COLO829 (cell line): ENCODE measurements at places on chromosomes 5 and 9.

DNA sequence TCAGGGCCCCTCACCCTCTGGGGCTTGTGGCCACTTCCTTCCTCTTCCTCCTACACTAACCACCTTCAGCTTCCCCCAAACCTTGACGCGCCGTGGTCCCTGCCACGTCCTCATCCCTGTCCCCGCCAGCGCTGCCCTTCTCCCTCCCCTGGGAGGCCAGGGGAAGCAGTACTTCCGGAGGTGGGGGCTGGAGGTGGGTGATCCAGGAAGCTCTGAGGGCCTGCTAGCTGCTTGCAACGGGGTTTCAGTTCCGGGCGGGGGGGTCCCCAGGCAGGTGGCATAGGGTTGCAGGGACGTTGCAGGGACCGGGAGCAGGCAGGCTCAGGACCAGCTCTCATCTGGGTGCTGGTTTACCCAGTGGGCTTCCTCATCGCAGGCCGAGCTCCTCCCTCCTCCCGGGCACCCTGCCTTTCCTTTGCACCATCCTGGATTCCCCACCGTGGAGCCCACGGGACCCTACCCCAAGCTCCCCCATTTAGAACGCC, 70.0 kb downstream of the RXRA start:
- DNase-seq = no peak

DNA sequence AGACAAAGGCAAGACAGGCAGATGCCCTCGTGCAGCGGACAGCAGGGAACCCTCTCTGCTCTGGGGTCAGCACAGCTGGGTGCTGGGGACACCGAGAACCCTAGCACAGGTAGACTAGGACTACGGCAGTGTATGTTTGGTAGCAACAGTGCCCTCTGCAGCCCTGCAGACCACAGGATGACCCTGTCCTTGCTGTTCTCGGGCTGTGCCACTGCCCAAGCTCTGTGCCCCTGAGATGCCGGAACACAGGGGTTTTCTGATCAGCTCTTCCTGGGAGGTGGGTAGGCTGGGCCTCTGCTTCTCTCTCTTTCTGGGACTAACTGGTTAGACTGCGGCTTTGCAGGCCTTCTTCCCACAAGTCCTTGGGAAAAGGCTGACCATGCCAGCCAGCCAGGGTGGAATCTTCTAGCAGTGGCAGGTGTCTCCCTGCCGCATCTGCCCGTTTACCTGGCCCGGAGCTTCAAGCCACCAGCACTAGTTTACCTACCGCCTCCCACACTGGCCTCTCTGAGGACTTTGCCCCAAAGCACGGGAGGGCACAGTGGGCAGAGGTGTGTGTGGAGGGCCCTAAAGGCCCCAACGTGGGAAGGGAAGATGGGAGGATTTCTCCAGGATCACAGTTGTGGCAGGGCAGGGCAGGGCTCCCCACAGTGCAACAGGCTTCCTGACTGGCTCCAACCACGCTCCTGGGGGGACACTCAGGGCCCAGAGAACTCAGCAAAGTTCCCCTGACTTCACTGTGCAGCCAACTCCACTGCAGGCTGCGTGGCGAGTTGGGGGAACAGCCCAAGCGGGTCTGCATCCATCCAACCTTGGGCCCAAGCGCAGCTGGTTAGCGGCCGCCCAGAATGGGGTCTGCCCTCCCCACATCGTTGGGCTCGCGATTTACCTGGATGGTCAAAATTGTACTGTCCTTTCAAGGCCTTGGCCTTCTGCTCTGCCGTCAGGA, 1.2 kb downstream of the UCK1 start:
- DNase-seq = no peak

- no peak for DNase-seq
These were observed 87.8 kb upstream of the APC start for GRCh38 chr5:112649882-112650281.

- no peak for DNase-seq
These were observed 60.9 kb downstream of the RGS3 start for GRCh38 chr9:113524468-113524867.

DNA sequence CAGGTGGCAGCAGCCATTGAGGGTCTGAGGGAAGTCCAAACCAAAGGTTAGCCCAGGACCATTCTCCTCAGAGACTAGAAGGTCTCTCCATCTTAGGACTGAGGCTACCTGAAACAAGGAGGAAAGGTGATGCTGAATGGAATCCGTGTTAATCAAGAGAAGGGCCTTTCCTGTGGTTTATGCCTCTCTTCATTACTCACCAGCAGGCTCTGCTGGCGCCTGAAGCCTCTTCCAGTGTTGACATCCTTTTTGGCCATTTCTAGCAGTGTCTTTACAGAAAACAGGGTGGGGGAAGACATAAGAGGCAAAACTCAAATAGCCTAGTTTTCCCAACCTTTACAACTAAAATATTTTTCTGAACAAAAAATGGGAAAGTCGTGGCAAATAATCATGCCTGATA, 98.0 kb downstream of the ENC1 start:
- no peak for DNase-seq

GRCh38 chr5:177183142-177183541, 49.6 kb downstream of the NSD1 start:
- no peak for DNase-seq

GRCh38 chr5:146620031-146620668, 104.2 kb upstream of the GPR151 start:
- DNase-seq = no peak

GRCh38 chr5:125011014-125011413, 264.6 kb upstream of the ZNF608 start:
- no peak for DNase-seq

- no peak for DNase-seq
These were observed 40.4 kb downstream of the ABLIM3 start for GRCh38 chr5:149181732-149182131.

- DNase-seq = no peak
These were observed 14.2 kb downstream of the GLIPR2 start for GRCh38 chr9:36150574-36151315.

GRCh38 chr5:96714951-96715451, 52.8 kb downstream of the CAST start:
- DNase-seq = no peak

- no peak for DNase-seq
These were observed 176.4 kb downstream of the ARRDC3 start for GRCh38 chr5:91206734-91207133.
